ENCODE measurements at places on chromosomes 4 and X. TPM values are rescaled to one million over a fixed set of nuclear protein-coding genes. Genes with fewer than 3 reads are reported as not detected.

Gene GABRG1
- not detected for total RNA-seq

- DNase-seq, result no peak
Observed at GRCh38 chr4:172232966-172233365, 419.8 kb downstream of the GALNTL6 start.

- DNase-seq, result no peak
Observed at GRCh38 chr4:156956826-156957368, 14.7 kb downstream of the PDGFC start.

DNA sequence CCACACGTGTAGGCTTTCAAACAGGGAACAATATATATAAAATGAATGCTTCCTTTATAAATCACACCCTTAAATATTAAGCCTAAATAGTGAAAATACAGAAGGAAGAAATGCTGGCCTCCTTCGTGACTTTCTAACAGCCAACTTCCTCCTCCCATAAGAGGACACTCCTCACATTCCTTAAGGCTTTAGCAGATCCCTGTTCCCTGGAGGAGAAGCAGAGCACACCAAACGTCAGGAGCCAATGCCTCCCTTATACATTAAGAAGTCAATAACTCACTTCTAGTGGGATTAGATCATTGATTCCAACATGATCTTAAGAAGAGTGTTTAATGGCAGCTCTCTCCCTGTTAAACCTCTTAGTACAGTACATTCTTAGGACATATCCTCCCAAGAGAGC, 108.4 kb upstream of the FAM241A start:
- DNase-seq, result no peak
